ENCODE measurements at places on chromosomes 11 and 22. TPM values are rescaled to one million over a fixed set of nuclear protein-coding genes. Genes with fewer than 3 reads are reported as not detected.

DNA sequence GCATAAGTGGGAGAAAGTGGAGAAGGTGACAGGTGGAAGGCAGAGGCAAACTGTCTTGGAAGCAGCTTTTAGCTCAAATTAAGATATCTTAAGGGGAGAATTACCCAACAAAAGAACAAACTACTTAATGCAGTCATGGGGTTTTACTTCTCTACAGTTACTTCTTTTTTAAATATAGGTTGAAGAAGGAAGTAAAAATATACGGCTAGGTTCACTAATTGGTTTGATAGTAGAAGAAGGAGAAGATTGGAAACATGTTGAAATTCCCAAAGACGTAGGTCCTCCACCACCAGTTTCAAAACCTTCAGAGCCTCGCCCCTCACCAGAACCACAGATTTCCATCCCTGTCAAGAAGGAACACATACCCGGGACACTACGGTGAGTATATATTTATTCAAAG lies 40.8 kb downstream of the PDHX start:
- DNase-seq: no peak

GRCh38 chr22:30212363-30212995 lies 34.1 kb downstream of the LIF start:
- DNase-seq: no peak

DNA sequence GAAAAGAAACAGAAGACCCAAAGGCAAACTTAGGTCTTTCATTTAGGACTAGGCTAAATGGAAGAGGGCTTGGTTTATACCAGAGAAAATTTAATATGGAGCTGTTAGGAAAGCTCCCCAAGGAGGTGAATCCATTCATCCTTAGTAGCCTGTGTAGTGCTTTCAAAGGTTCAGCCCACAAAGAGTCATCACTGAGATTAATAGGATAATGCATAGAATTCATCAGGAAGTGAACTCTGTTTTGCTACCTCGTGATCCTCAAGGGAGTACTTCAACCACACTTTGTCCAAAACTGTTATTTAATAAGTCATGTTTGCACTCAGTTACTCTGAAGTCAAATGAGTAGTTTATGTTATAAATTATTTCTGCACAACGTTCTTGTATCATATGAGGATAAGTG lies 43.3 kb upstream of the MMP7 start:
- DNase-seq: no peak

- no peak for DNase-seq
These were observed 45.3 kb downstream of the PPARA start for GRCh38 chr22:46195487-46196165.

GRCh38 chr11:121659811-121660210 lies 207.0 kb upstream of the SORL1-AS1 start:
- DNase-seq: no peak

- DNase-seq: no peak
These were observed 4.4 kb downstream of the ABCG4 start for GRCh38 chr11:119153049-119153818.

DNA sequence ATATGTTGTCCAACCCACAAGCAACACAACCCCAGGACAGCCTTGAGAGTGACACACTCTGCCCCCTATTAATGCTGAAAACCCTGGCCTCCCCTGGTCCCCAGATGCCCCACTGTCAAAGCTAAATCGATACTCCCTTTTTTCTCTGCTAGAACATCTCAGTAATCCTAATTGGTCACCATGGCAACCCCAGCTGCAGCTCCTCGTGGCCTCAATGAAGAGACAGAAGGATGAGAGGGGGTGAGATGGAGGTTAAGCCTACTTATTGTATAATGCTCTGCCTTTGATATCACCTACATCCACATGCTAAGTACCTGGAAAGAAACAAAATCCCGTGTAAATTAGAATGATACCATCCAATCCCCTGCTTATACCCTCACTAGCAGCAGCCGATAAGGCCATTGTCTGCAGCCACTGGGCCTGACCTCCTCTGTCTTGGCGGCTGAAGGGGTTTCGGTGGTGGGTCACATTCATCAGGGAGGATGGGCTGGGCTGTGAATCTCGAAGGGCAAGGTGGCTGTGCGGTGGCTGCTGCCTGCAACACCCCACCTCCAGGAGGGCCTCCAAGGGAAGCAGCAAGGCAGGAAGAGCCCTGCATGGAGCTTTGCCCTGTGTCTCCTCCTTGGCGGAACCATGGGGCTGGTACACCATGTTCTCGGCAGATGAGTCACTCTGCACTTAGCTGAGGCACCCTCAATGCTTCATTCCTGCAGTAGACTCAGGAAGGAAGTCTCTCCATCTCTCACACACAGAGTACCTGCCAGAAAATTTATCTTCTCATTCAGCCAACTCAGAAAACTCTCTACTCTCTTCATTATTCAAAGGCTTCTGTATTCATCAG lies 399.5 kb downstream of the BUD13 start:
- peak; percentile 29 for DNase-seq

The RRP8 gene
- total RNA-seq: 16.2 TPM

The SEC14L2 gene
- total RNA-seq: 0.76 TPM
